ENCODE measurements at places on chromosomes 11 and 22.

DNA sequence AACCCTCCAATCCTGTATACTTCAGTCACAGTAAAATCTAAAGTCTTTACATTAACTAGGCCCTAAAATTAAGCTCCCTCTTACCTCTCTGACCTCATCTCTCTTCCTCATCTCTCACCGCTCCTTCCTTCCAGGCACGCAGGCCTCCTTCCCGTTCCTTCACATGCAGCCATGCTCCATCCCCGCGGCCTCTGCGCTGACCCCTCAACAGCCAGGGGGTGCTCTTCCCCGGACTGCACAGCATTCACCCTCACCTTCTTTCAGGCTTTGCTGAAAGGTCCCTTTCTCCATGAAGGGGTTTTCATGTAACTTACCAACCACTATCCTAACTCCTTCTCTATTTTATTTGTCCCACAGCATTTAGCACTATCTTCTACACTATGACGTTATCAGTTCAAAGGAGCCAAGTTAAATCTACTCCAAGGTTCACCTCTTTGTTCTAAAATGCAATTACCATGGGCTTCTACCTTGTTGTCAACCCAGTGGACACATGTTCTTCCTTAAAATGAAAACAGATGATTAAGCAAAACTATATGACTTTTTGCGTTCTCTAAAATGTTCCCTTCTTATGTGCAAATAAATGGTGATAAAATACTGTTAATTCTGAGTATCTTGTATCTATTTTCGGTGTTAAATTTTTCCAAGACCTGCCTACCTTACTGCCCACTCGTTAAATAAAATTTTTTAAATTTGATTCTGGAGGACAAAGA, 57.8 kb upstream of the APOA1 start:
- peak; percentile 12 for DNase-seq

DNA sequence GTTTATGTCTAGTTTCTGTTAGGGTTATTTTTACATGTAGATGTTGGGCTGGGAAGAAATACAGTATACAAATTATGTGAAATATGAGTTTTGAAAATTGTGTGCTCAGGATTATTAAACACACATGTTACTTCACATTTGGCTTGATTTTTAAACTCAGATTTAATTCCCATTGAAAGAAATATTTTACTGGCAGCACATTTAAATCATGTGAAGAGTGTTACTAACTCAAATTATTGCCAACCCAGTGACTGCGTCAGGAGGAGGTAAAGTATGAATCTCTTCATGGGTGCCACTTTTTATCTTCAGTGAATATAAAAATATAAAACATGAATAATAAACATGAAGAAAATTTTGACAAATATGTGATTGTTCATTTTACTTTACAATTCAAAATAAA, 457.5 kb upstream of the CCDC179 start:
- no peak for DNase-seq

- DNase-seq = no peak
Observed at GRCh38 chr11:110087812-110088534, 5.2 kb upstream of the ZC3H12C start.

- peak; percentile 23 for DNase-seq
Observed at GRCh38 chr22:35488513-35488912, 52.1 kb upstream of the RASD2 start.

DNA sequence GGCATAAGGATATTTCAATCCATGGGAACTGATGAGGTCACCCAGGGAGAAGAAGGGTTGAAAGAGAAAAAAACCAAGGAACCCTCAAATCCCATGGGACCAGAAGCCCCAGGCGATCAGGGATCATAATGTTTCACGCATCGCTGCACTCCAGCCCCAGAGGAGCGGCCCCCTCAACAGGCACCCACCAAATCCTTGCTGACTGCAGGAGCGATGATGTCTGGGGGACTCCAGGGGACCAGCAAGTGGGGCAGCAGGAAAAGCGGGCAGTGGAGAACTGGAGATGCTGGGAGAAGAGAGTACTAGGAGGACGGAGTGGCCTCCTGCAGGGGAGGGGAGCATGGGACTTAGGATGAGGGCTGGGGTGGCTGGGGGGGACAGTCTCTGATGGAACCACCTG, 47.7 kb upstream of the LINC01488 start:
- DNase-seq = no peak

DNA sequence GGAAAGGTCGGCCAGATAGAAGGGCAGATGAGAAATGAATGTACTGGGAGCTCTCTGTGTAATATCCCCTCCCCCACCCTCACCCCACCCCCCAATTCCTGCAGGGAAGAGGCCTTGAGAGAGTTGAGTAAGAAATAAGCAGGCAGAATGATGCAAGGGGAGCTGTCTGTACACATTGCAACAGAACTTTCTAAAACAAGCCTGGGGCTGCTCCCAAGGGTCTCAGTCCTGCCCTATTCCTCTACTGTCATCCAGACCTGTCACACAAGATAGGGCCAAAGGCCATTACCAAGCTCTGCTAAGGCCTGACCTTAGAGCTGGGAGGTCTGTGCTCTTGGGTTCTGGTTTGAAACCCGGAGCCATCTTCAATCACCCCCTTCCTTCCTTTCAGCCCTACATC, 5.7 kb upstream of the DGAT2 start:
- no peak for DNase-seq

- no peak for DNase-seq
Observed at GRCh38 chr22:37635157-37635556, 4.3 kb upstream of the SH3BP1 start.

GRCh38 chr11:77189588-77190210, 61.7 kb downstream of the MYO7A start:
- DNase-seq = peak; percentile 58

- peak; percentile 90 for DNase-seq
Observed at GRCh38 chr11:65576867-65577755, 1.3 kb downstream of the EHBP1L1 start.

GRCh38 chr11:75035911-75036565, 47.3 kb downstream of the NEU3 start:
- peak; percentile 83 for DNase-seq

GRCh38 chr11:103737747-103738146, 298.7 kb upstream of the DDI1 start:
- DNase-seq = no peak

DNA sequence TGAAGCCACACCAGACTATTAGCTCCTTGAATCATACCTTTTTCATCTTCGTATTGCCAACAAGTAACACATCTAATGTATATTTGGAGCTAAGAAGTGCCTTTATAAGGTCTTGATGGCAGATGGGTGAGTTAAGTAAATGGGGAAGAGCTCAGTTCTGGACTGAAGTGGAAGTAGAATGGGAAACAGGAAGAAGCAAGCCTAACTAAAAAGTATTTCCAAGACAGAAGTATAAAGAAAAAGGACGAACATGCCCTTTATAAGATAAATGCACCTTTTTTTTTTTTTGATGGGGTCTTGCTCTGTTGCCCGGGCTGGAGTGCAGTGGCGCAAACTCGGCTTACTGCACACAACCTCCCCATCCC, 14.5 kb downstream of the CRTAM start:
- DNase-seq = no peak

DNA sequence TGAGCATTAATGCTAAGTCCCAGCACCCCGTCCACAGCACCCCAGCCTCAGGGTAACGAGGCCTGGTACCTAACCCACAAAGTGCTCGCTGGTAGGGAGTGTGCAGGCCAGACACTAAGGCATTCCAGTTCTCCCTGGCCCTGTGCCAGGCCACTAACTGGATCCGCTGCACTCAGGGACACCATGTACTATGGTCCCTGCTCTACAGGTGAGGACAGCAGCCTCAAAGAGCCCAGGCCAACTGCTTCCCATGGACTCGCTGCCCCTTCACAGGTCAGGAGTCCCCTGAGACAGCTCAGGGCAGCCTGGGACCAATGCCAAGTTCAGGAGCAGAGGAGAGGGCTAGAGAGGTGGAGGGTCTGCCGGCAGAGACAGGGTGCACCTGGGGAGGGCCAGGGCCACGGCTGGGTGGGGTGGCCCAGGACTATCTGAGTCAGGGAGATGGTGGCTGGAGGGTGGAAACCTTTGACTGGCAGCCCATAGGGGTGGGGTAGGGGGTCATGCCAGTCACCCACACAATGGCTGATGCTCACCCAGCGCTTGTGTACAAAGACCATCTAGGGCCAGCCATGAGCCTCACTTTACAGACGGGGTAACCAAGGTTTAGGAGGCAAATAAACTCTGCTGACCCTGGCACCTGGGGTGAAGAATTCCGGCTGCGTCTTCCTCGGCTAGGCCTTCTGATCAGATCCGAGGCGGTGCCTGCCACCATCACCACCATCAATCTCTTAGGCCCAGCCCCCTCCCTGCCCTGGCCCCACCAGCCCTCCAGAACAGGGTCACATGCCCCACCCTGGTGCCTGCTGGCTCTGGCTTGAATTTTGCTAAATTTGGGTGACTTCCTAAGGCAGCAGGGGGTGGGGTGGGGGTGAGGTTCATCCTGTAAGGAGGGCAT, 5.6 kb downstream of the OSBPL5 start:
- DNase-seq = peak; percentile 23

- peak; percentile 91 for DNase-seq
Observed at GRCh38 chr11:8168485-8169257, at the start of gene RIC3. Gene RIC3, minus strand, starts transcription at chr11:8169025. Its CDS starts 36 bp downstream, at chr11:8168989.

DNA sequence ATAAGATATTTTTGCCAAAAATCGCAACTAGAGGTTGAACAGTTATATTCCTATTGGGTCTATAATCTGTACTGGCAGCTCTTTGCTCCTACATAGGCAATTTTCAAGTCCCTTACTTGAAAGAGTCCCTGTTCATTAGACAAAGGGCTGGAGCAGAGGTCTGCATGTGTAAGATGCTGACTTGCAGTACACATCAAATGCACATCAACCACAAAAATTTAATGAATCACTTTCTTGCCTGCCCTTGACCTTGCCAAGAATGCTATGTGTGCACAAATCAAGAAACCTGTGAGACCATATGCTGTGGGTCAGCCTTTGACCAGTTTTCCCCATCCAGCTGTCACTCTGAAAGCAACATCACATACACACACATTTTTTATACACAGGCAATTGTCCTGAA, 661.5 kb downstream of the LRRC4C start:
- no peak for DNase-seq

- no peak for DNase-seq
Observed at GRCh38 chr11:121696931-121697670, 244.3 kb upstream of the SORL1-AS1 start.

GRCh38 chr11:104618954-104619353, 279.3 kb downstream of the CASP12 start:
- no peak for DNase-seq

GRCh38 chr11:19025481-19026406, 34.8 kb downstream of the MRGPRX2 start:
- DNase-seq = peak; percentile 38

DNA sequence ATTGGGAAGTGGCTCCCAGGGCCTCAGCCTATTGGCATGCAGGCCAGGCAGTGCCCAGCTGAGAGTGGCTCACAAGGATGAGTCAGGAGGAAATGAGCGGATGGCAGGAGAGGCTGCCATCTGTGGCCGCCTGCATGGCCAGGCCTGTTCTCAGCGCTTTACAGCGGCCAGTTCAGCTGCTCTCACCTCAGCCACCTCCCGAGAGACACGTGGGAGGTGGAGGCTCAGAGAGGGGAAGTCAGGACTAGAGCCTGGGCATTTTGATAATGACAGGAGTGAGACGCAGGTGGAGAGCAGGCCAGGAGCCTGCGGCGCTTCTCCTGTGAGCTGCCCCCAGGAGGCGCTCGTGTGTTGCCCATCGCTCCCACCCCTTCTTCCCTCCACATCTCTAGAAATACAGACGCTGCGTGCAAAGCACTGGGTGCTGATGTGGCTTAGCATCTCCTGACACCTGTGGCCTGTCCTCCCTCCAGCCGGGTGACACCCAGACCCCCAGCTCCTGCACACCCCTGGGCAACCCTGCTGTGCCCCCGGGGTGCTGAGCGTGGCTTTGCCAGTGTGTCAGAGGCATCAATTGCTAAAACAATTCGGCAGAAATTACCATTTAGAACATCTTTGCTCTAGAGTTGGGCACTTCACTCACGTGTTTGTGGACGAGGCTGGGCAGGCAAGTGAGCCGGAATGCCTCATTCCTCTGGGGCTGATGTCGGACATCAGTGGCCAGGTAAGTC, 21.4 kb upstream of the PANX2 start:
- peak; percentile 96 for DNase-seq

Measured in DMS53 (cell line).